ENCODE measurements at places on chromosomes 3 and 15.

GRCh38 chr15:99961011-99961441 lies 227.8 kb upstream of the LYSMD4 start:
- no peak for DNase-seq

- no peak for DNase-seq
These were observed 393.3 kb upstream of the CBLB start for GRCh38 chr3:106261915-106262683.

GRCh38 chr3:19757773-19758172 lies 176.2 kb downstream of the EFHB start:
- no peak for DNase-seq

DNA sequence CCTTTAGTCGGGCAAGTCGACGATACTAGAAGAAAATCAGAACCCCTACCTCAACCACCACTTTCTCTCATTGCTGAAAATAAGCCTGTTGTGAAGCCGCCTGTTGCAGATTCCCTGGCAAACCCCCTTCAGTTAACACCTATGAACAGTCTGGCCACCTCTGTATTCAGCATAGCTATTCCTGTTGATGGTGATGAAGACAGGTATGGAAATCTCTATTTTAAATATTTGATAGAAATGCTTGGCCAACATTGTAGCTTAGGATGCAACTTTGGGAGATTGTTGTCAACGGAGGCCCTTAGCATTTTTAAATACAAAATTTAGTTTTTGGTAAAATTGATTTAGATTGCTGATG lies 3.0 kb downstream of the TSC22D2 start:
- no peak for DNase-seq

- no peak for DNase-seq
These were observed 695.9 kb downstream of the OTOL1 start for GRCh38 chr3:162192340-162193029.

- DNase-seq: peak; percentile 28
These were observed 67.1 kb upstream of the CDV3 start for GRCh38 chr3:133506215-133506901.

DNA sequence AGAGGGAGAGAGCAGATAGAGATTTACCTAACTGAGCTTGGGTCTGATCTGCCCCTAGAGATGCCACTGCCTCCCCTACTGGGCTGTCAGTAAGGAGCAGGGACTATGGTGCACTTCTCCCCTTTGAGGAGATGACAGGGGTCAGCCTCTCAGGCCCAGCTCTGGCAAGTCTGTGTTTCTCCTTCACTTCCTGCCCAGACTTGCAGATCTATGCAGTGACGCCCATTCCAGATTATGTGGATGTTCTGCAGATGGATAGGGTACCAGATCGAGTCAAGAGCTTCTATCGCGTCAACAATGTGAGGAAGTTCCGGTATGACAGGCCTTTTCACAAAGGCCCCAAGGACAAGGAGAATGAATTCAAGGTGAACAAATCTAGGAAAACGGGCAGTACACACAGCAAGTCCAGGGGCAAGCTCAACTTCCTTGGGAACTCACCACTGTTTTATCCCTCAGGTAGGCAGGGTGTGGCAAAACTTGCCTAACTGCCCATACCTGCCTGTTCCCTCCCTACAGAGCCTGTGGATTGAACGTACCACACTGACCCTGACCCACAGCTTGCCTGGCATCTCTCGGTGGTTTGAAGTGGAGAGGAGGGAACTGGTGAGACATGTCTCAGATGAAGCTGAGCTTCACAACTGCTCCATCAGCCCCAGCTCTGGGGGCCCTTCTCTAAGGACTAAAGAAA lies 29.1 kb upstream of the MANF start:
- no peak for DNase-seq

- no peak for DNase-seq
These were observed 155.6 kb upstream of the STT3B start for GRCh38 chr3:31377045-31377642.

DNA sequence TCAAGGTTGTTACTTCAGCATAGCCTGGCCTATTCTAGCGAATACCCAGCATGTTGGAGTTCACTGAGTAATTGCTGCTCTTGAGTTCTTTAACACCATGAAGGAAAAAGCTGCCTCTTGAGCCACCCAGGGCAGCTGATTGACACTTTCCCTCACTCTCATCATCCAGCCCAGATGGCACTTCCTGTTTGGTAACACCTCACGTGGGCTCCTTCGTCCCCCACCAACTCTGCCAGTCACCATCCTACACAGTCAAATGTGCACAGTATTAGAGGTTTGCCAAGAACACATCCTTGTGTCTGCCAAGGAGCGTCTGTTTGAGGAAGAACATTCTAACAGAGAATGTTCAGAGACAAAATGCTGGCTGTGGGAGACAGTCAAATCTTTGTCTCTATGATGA lies 266.3 kb downstream of the RPLP1 start:
- DNase-seq: no peak

DNA sequence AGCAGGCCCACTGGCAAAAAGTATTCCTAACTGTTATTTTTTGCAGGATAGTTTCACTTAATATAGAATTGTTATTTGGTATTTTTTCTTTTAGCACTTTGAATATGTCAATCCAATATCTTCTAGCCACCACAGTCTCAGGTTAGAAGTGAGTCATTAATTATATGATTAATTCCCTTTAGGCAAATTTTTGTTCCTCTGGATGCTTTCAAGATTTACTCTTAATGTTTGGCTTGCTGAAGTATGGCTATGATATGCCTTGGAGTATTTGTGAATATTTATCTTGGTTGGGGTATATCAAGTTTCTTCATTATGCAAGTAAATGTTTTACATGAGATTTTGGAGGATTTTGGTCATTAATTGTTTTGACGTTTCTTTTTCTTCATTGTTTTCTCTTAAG lies 152.1 kb upstream of the ALCAM start:
- no peak for DNase-seq

GRCh38 chr3:184459355-184459754 lies 79.5 kb downstream of the CHRD start:
- DNase-seq: no peak

Measured in GM18507 (cell line).